Stimulated activated CD4-positive, alpha-beta T cell treated with anti-CD3 and anti-CD28 coated beads, Interleukin-4, amount 100 ng/mL, for 4 hours (primary cell): ENCODE measurements at places on chromosomes 2 and 18.

DNA sequence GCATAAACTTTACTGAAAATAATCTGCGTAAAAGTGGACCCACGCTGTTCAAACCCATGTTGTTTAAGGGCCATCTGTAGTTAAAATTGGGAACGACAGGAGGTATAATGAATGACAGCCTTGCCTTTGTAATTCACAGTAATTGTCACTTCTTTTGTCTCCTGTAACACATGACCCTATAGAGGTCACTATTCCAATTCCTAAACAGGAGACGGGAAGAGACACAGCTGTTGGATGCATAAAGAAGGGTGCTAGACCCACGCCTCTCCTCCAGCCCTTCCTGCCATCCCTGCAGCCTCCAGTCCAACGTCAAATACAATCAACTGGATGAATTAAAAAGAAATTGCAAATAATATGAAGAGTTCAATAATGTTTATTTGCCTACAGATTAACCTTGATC, 63.1 kb upstream of the NFATC1 start:
- no peak for DNase-seq

GRCh38 chr2:198297350-198297749, 493.0 kb downstream of the PLCL1 start:
- no peak for DNase-seq

DNA sequence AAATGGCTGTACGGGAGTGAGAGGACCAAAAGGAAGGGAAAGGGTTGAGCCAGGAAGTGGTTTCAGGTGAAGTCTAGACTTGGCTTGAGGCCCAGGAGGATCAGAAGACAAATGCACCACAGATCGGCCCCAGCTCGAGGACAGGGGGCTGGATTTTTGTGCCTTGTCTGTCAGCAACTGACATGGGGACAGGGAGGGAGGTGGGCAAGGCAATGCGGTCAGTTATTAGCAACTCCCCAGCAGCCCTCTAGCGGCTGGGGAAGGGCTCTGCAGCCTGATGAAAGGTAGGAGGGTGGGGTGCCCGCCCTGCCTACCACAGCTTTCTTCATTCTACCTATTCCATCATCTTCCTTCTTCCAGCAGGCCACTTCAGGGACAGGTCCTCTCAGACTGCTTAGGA, 50.0 kb downstream of the CPO start:
- DNase-seq, result peak; percentile 6

- no peak for DNase-seq
Measured at GRCh38 chr2:64952511-64953482, 36.4 kb upstream of the SLC1A4 start.

- no peak for DNase-seq
Measured at GRCh38 chr2:8307606-8308180, 374.2 kb upstream of the ID2 start.
